ENCODE measurements at places on chromosomes 5 and 9. TPM values are rescaled to one million over a fixed set of nuclear protein-coding genes. Genes with fewer than 3 reads are reported as not detected.

The IL31RA gene
- polyA plus RNA-seq: 0.07 TPM

The AJM1 gene
- 0.46 TPM for polyA plus RNA-seq

The OSMR gene
- 8.8 TPM for polyA plus RNA-seq

The EPB41L4A gene
- 26.9 TPM for polyA plus RNA-seq

The RAB14 gene
- 91.7 TPM for polyA plus RNA-seq

The SAPCD2 gene
- 8.3 TPM for polyA plus RNA-seq

The TTLL11 gene
- 8.6 TPM for polyA plus RNA-seq

The SPATA9 gene
- polyA plus RNA-seq: 2.0 TPM

The C1QTNF3 gene
- polyA plus RNA-seq: 51.8 TPM

Data from left renal pelvis (tissue), 4 donors.